ENCODE measurements at places on chromosomes 6 and 20.

GRCh38 chr20:52895235-52895634 lies 76.9 kb upstream of the TSHZ2 start:
- DNase-seq: no peak

- no peak for DNase-seq
These were observed 64.9 kb downstream of the TNFAIP3 start for GRCh38 chr6:137931849-137932465.

DNA sequence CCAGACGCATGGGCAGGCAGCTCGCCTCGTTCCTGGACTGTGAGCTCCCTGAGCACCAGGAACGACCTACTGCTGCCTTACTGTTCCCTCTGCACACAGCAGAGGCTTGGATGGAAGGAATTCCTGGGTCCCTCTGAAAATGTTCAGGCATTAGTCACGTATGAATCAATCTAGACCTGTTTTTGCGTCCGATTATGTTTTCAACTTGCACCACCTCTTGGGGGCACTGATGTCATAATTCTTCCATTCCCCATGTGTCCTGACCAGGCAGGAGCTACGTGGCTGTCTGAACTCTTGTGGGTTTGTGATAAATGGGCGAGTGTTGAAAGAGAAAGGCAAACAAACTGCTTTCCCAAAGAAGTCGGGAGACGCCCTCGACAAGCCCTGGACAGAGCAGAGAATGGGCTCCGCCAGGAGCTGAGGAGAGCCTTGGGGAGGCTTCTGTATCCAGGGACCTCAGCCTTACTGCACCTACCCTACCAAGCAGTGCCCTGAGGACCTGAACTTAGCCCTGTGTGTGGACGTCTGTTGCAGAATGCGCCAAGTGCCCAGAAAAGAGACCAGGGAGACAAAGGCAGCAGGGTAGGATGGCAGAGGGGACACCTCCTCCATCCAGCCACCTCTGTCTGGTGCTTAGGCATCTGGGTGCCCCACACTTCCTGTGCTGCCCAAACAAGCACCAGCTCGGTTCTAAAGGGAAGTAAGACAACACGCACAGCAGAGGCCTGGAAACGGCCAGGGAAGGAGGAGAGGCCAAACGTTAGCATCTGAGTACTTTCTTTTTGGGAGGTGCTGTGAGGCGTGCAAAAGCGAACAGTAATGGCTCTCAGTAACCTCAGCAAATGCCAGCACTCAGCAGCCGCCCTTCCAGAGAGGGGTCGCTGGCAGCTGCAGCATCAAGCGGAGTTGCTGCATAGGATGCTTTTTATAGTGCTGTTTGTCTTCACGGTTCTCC lies 124.2 kb downstream of the LY86 start:
- DNase-seq: peak; percentile 96

- DNase-seq: no peak
These were observed 72.4 kb upstream of the LAMP5 start for GRCh38 chr20:9441948-9442347.

DNA sequence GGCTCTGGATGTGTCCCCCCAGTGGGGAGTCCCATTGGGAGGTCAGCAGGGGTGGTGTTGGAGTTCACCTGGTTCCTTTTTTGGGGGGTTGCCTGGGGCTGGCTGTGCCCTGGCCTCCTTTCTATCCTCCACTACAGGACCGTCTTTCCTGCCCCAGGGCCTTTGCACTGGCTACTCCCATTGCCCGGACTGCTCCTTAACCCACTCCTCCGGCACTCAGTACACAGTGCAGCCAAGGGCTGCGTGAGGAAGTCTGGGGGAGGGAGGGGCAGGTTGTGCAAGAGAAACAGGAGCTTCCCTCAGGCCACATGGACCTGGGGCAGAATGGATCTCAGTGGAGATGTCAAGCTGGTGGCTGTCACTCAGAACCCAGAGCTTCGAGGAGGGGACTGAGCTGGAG lies 429.3 kb upstream of the SULF2 start:
- no peak for DNase-seq

- no peak for DNase-seq
These were observed 158.2 kb downstream of the QRSL1 start for GRCh38 chr6:106787327-106788196.

- peak; percentile 94 for DNase-seq
These were observed 90.0 kb downstream of the PRND start for GRCh38 chr20:4811661-4812181.

DNA sequence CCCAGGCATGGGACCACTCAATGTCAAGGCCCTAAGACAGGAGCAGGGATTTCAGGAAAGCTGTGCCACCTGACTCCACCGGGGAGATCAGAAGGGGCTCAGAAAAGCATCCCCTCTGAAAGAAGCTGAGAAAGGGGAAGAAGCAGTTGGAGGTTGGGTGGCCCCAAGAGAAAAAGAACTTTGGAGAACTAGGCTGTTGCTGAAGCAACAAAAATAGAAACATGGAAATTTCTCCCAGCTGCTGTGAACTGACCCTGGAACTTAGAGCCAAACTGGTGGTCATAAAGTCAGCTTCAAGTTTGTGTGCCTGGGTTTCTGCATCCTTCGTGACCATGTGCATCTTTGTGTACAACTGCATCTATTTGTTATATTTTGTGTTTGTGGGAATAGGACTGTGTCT lies 534.5 kb downstream of the MAFB start:
- no peak for DNase-seq

- DNase-seq: no peak
These were observed 129.2 kb downstream of the PDSS2 start for GRCh38 chr6:107330168-107330567.

DNA sequence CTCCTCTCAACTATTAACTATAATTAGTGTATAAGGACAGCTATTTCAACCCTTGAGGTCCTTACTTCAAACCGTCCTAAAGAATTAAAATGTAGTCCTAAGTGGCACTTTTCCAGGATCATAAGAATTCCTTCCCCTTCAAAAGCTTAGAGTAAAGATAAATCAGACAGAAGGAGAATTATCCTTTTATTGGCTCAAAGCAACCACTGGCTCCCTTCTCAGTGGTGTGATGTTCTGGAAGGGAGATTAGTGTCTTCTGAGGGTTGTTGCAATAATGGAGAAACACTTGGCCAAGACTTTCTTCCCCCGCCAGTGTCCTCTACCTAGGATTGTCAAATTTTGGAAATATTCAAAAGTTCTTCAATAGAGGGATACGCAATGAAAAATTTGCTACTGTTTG lies 89.1 kb upstream of the PLEKHG1 start:
- DNase-seq: no peak

DNA sequence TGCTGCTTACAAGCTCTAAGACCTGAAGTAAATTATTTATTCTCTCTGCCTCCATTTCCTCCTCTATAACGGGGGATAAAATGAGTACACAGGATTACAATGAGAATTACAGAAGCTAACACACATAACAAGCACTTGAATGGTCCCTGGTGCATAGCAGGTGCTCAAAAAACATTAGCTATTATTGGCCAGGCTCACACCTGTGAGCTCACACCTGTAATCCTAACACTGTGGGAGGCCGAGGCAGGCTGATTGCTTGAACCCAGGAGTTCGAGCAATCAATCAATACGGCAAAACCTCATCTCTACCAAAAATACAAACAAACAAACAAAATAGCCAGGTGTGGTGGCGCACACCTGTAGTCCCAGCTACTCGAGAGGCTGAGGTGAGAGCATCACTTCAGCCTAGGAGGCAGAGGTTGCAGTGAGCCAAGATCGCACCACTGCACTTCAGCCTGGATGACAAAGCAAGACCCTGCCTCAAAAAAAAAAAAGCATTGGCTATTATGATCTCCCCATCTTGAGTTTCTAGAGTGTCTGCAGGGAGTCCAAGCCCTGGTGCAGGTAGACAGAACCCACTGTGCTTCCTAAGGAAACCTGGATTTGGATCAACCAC lies 68.1 kb downstream of the PREX1 start:
- no peak for DNase-seq

- no peak for DNase-seq
These were observed 256.4 kb downstream of the GMPR start for GRCh38 chr6:16494793-16495192.
